Left renal cortex interstitium (tissue), 4 donors: ENCODE measurements at places on chromosomes 12 and 14. TPM values are rescaled to one million over a fixed set of nuclear protein-coding genes. Genes with fewer than 3 reads are reported as not detected.

DNA sequence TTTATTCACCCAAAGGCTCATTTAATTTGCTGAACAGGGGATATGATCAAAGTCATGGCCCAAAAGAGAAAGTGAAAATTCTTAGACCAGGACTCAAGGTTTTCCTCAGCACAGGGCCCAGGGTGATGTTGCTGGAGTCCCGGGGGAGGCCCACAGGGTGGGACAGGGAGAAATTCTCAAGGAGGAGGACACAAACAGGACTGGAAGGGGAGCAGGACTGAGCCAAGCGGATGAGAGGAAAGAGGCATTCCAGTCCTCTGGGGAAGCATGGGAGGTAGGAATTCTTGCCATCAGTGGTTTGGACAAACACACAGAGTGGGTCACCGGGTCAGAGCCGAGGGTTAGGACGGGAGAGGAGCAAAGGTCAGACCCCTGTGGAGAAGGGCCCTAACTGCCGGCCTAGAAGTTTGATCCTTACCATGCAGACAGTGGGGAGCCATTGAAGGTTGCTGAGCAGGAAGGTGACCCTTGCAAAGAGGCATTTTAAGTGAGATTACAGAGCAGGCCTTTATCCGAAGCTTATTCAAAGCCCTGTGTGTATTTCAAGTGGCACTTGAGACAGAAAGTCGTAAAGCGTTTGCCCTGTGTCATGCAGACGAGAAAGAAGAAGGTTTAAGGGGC, 68.4 kb upstream of the PTGR2 start:
- DNase-seq, result no peak

- no peak for DNase-seq
Observed at GRCh38 chr12:75665216-75665615, 153.8 kb upstream of the KRR1 start.

- DNase-seq, result peak; percentile 82
Observed at GRCh38 chr12:26798023-26798422, 35.0 kb downstream of the ITPR2 start.

DNA sequence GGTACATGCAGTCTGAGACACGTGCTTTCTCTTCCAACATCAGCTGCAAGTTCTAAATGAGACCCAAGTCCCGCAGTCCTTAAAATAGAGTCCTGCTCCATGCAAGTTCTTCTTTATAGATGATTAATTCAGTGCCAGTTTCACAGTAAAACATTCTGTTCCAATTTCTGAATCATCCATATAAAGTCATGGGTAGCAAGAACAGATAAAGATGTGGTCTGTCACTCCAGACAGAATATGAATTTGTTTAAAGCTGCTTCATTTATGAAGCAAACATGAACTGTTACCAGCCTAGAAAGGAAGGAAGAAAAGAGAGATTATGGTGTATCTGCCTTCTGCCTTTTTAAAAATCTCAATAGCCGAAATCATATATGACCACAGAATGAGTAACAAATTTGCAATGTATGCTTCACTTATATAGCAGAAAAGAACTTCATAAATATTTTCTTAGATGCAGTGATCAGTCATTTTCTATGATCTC, 83.3 kb downstream of the KITLG start:
- no peak for DNase-seq

GRCh38 chr14:23056145-23056955, 970 bp downstream of the CDH24 start:
- no peak for DNase-seq

- DNase-seq, result no peak
Observed at GRCh38 chr12:132360906-132361777, 31.8 kb upstream of the GALNT9 start.

The KRT83 gene
- polyA plus RNA-seq, result not detected

GRCh38 chr12:18683327-18684013, 54.3 kb downstream of the PLCZ1 start:
- DNase-seq, result no peak

The MTA1 gene
- polyA plus RNA-seq, result 172 TPM

- DNase-seq, result no peak
Observed at GRCh38 chr12:93883436-93884154, 206.4 kb downstream of the CRADD start.

The SIX6 gene
- not detected for polyA plus RNA-seq

GRCh38 chr14:72615451-72616121, 278.3 kb downstream of the DPF3 start:
- no peak for DNase-seq

DNA sequence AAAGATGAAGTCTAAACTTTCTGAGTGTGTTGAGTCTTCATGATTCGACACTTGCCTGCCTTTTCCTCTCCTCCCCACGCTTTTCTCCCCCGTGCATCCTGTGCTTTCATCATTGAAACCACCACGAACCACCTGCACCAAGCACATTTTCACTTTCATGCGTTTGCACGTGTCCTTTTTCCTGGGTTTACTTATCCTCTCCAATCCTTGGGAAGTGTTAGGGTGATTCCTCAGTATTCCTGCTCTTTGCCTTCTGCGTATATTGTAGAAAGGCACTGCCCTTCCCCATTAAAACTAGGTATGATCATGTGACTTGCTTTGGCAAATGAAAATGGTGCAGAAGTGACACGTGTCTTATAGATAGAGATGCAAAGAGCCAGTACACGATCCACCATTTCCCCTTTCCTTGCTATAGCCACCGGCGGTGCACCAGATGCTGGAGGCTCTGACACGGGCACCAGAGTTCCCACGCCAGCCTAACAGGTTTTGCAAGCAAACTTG, 106.6 kb downstream of the BRMS1L start:
- DNase-seq, result no peak

GRCh38 chr14:65137648-65138307, 35.5 kb upstream of the MAX start:
- DNase-seq, result no peak
